GM13977 (cell line): ENCODE measurements at places on chromosomes 1 and 21.

GRCh38 chr1:226048886-226049285, 13.6 kb upstream of the H3-3A start:
- no peak for DNase-seq

DNA sequence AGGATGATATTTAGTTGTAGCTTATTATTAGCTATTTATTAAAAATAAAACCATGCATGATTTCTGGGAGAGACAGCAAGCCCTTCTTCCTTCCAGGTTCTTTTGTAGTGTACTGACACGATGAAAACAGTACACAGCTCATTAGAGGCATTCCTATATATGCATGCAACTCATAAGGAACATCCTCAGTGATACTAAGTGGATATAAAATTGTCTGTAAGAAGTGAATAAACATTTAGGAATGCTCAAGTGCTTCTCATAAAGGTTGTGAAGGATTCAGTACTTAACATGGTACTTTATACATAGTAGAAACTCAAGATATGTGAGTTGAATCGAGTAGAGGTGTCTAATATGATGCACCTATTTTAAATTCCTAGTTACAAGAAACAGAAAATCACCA, 287.7 kb downstream of the SDCCAG8 start:
- DNase-seq: no peak

- DNase-seq: peak; percentile 90
These were observed 31.6 kb downstream of the VWA5B1 start for GRCh38 chr1:20322081-20322824.

DNA sequence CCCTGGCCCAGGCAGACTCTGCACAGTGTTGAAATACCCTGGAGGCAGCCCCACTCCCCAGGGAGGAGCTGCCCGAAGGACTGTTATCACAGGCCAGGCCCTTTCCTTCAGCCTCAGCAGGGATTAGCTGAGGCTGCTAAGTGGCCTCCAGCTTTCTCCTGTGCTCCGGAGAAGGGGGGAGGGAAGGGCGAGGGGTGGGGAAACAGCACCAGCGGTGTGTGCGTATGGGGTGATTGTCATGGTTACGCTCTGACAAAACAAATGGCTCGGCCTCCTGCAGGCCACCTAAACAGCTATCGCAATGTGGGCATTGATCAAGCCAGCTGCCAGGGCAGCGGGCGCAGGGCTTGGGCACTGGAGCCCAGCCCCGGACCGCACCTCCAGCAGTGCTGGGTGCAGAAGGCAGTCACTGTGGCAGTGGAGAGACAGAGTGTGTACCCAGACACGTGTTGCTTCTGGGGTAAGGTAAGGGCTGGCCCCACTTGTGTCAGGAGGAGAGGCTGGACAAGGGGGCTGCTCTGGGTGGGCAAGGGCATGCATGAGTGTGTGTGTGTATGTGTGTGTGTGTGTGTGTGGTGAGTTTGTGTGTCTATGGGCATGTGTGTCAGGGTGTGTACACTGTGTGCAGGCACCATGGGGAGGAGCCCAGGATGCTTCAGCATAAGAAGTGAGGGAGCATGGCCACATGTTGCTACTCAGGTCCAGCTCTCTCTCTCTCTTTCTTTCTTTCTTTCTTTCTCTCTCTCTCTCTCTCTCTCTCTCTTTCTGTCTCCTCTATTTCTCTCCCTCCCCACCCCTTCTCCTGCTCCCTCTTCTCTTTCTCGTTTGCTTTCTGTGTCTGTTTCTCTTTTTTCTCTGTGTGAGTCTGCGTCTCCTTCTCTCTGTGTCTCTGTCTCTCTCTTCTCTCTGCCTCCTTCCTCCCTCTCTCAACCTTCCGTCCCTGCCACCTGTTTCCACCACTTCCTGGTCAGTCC, at the start of gene VWA5B1:
TSS of gene VWA5B1 (plus strand) at position 252 of the 974 bp plus-strand sequence. CDS start 19,727 bp downstream, outside the sequence.
- DNase-seq: no peak

GRCh38 chr1:214026985-214027384, 39.2 kb downstream of the PROX1 start:
- DNase-seq: no peak

- no peak for DNase-seq
These were observed 32.8 kb downstream of the LHX4 start for GRCh38 chr1:180262628-180263488.

GRCh38 chr1:197327776-197328364, 59.8 kb downstream of the CRB1 start:
- DNase-seq: no peak

GRCh38 chr1:56590520-56591011, 11.2 kb upstream of the PLPP3 start:
- no peak for DNase-seq

- no peak for DNase-seq
These were observed 1561.5 kb downstream of the MRPL39 start for GRCh38 chr21:24045775-24046215.
